ENCODE measurements at places on chromosomes 4 and X. TPM values are rescaled to one million over a fixed set of nuclear protein-coding genes. Genes with fewer than 3 reads are reported as not detected.

Gene RNF175
- not detected for total RNA-seq

Gene ACE2
- total RNA-seq: not detected

Gene FRG1
- total RNA-seq: 27.5 TPM

Gene ATP10D
- total RNA-seq: 36.7 TPM

Gene IL9R
- total RNA-seq: 10.0 TPM

Gene FABP2
- not detected for total RNA-seq

Gene KCNIP4
- not detected for total RNA-seq

DNA sequence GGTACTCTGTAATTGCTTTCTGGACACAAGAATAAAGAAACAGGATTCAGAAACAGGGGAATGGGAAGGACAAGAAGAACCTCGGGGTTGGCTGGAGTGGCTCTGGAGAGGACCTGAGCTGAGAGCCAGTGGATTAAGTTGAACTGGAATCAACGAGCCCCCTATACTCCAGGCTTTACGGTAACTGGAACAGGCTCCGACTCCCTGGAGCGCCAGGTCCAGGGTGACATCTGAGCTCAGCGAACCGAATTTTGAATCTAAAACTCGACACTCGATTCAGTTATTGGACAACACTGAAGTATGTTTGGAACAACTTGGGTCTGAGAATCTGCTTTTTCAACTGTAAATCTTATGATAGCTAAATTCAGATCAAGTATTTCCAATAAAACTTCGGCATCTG is 23.9 kb downstream of the HMX1 start:
- DNase-seq: no peak

- no peak for DNase-seq
These were observed 106.1 kb upstream of the C1GALT1C1 start for GRCh38 chrX:120735966-120736365.

- DNase-seq: no peak
These were observed 92.3 kb downstream of the KCNIP4 start for GRCh38 chr4:21856301-21856700.

- no peak for DNase-seq
These were observed 43.3 kb upstream of the TEX13A start for GRCh38 chrX:105263801-105264200.

DNA sequence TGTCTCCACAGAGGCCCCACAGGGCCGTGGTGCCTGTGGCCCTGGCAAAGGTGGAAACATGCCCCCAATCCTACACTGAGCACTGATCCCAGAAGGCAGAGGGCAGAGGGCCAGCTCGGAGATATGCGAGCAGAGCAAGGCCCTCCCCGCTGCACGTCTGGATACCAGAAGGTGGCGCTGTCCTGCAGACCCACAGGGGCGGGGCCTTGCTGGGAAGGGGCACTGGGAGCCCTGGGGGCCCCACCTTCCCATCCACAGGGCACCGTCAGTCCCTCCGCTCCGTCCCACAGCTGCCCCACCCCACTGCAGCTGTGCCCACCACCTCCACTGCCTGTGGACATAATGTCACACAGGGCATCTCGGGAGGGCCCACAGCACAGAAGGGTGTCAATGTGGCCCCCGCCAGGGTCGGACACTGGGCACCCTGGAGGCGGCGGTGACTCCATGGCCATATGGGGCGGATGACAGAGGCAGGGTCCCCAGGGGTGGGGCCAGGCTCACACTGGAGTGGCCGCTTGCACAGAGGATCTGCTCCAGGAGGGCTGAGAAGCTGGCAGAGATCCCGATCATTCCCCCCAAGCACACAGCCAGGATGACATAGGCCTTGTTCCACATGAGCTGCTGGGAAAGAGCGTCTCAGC is 4.8 kb downstream of the SLC49A3 start:
- DNase-seq: no peak

DNA sequence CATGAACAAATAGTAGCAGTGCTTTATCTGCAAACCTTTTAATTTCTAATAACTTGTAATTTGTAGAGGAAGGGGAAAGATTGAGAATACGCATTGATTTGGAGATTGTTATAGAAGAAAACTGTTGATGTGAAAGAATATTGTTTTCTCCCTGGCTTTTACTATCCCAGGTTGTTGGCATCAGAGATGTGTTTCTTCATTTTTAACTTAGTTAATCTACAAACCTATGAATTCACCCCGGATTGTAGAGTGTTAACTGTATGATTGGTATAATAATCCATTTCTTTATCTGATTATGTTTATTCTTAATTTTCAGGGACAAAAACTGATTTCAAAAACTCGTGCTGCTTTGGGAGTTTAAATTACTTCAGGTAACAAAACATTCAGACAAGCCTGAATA is 18.9 kb downstream of the AFP start:
- no peak for DNase-seq

- no peak for DNase-seq
These were observed 132.2 kb upstream of the NDP start for GRCh38 chrX:44105228-44105913.

- DNase-seq: no peak
These were observed 63.6 kb downstream of the UPRT start for GRCh38 chrX:75337525-75337924.

DNA sequence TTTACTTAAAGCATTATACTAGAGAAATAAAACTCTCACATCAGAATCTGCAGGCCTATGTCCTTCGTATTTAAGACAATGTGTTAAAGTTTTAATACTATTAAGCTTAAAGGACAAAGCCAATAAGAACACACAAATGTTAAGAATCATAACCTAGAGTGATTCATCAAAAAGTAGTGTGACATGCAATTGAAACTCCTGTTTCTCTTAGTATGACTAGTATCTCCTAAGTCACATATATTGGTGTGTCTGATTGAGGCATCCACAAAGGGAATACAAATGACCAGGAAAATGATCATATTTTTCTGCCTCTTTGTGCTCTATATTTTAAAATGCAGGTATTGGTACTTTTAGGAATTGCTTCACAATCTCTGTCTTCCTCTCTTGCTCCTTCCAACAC is 23.8 kb downstream of the GPRASP3 start:
- no peak for DNase-seq

GRCh38 chr4:155819066-155819465 is 47.0 kb downstream of the ASIC5 start:
- DNase-seq: no peak

DNA sequence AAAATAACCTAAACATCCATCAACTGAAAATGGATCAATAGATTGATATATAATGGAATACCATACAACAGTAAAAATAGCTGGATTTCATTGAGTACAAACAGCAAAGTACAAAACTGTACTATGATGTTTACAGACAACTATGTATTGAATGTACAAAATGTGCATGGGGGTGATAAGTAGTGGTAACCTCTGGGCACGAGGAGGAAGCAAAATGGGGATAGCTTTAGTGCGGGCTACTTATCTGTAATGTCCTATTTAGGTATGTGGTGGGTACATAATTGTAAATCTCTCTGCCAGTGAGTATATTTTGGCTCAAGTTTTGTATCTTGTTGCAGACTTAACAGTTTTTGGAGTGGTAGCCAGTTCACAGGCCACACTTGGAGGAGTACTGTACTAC is 123.6 kb downstream of the STAG2 start:
- DNase-seq: no peak

DNA sequence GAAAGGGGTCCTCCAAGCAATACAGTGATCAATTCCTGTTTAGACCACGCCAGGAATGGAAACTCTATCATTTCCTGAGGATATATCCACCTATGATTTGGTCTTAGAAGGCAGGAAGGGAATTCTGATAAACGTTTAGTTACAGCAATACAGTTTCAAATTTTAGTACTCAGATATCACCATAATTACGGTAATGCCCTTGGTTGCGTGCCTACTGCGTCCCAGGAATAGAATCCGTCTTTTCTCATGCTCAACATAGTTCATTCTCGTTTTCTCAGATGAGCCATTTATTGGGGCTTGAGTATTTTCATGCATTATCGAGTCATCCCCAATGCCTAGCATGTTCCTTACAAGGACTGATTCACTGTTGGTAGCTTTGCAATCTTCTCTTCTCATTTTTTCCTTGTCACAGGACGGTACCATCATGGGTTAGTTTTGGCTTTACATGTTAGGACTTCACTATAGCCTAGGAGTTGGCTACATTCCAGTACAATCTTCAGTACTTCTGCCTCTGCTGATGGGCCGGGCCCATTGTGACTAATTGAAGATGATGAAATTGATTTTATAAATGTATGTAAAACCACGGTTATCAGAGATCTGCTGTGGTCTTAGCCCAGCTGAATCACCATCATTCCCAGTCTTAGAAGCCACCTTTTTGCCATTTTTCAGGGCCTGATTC is 4.4 kb upstream of the PRKX start:
- DNase-seq: no peak

- DNase-seq: no peak
These were observed 34.3 kb downstream of the SHROOM4 start for GRCh38 chrX:50779694-50780093.

DNA sequence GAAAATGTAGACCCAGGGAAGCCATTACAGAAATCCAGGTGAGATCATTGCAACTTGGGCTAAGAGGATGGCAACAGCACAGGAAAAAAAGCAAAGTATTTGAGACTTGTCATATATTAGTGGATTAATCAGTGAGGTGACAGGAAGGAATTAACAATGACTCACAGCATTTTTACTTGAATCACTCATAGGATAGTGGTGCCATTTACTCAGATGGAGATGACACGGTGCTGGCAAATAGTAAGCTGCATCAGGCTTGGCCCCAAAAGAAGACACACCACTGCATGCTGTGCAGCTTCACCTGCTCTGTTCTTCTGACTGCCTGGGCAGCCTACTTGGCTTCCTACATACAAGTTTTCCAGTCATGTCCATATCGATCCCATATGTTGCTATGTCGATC is 144.8 kb downstream of the FRYL start:
- no peak for DNase-seq

- no peak for DNase-seq
These were observed 19.2 kb downstream of the G3BP2 start for GRCh38 chr4:75653845-75654503.

DNA sequence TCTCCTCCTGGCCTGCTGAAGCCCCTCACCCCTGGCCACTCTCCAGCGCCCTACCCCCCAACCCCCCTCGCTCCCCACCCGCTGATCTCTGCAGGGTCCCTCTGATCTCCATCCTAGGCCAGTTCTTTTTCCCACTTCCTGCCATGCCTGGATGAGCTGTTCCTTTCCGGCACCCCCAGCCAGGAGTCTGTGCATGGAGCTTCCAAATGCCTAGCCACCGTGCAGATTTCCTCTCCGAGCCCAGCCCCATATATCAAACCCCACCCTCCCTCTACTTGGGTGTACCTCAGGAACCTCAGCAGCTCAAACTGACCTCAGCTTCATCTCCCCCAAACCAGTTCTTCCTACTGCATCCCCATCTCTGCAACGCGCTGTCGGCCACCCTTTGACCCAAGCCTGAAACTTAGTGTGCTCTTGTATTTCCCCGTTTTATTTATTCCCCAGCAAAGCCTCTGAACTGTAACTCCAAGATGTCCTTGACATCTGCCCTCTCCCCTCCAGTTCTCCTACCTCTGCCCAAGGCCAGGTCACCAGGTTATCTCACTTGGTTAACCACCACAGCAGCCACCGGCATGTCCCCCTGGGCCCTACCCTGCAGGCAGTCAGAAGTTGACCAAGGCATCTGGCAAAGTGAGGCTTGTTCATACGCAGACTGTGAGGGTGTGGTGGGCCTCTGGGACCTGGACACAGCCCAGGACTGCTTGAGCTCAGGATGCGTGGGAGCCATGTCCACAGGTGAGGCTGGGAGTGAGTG is 194.9 kb upstream of the PSAPL1 start:
- DNase-seq: no peak

GRCh38 chr4:101178731-101179130 is 168.6 kb downstream of the PPP3CA start:
- DNase-seq: no peak

GRCh38 chr4:154406018-154406795 is 85.4 kb downstream of the DCHS2 start:
- no peak for DNase-seq

DNA sequence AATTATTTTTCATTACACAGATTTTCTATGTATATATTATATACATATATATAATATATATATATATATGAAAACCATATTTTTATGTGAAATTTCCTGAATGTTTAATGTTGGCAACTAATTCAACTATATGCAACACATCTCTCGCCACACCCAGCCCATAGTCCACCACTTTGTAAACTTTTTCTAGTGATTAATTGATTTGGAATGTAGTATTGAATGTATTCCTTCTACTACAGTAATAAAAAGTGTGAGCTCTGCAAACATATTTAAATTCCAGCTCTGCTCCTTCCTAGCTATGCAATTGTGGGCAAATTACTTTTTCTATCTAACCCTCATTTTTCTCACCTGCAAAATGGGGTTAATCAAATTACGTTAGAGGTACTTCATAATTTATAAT is 187.8 kb downstream of the TEX11 start:
- no peak for DNase-seq

- no peak for DNase-seq
These were observed 22.7 kb downstream of the JADE1 start for GRCh38 chr4:128832243-128832625.

DNA sequence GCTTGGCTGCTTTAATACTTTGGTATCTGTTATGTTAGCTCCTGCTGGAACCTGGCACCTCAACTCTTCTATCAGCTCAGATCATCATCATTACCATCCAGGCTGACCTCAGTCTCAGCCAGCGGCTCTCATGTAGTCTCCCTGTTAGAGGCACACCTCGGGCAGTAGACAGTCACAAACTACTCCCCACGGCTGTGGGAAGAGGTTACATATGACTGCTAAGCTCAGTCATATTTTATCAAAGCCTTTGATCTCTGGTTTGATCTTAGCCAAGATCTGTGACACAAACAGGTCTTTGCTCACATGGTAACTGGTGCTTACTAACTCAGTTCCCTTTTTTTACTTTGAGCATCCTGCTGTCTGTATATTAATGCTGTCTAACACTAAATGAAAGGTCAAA is 384.9 kb downstream of the CENPC start:
- DNase-seq: no peak

GRCh38 chrX:71198066-71198465 is 25.0 kb upstream of the GJB1 start:
- DNase-seq: no peak

GRCh38 chrX:25277574-25277973 is 261.8 kb upstream of the ARX start:
- no peak for DNase-seq

DNA sequence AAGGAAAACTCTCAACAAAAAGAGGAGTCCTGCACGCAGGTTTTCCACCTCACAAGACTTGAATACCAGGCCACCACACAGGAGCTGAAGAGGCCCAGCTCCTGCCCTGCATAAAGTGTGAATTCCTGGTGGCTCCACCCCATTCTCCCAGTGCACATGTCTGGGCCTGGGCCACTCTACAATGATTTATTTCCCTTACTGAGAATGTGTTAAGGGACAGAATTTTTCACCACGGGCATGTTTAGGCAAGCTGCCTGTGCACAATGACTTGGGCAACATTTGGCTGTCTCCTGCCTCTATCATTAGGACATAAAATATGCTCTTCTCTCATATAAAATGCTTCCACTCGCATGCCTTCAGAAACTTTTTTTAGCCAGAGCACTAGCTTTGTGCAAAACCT is 197.1 kb downstream of the SLC7A11 start:
- DNase-seq: no peak

DNA sequence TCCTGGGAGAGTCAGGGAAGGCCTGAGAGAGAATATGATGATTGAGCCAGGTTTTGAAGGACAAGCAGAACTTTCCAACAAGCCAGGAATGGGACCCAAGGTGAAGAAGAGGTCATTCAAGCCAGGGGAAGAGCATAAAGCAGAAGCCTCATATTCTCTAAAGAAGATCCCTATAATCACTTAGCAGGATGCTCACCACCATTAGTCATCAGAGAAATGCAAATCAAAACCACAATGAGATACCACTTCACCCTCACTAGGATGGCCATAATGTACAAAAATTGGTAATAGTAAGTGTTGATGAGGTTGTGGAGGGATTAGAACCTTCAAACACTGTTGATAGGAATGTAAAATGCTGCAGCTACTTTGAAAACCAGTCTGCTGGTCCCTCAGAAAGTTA is 20.5 kb upstream of the SUPT20HL1 start:
- no peak for DNase-seq
